ENCODE measurements at places on chromosomes 2 and 18.

- no peak for DNase-seq
Measured at GRCh38 chr18:76859474-76860339, 37.4 kb downstream of the ZNF236 start.

DNA sequence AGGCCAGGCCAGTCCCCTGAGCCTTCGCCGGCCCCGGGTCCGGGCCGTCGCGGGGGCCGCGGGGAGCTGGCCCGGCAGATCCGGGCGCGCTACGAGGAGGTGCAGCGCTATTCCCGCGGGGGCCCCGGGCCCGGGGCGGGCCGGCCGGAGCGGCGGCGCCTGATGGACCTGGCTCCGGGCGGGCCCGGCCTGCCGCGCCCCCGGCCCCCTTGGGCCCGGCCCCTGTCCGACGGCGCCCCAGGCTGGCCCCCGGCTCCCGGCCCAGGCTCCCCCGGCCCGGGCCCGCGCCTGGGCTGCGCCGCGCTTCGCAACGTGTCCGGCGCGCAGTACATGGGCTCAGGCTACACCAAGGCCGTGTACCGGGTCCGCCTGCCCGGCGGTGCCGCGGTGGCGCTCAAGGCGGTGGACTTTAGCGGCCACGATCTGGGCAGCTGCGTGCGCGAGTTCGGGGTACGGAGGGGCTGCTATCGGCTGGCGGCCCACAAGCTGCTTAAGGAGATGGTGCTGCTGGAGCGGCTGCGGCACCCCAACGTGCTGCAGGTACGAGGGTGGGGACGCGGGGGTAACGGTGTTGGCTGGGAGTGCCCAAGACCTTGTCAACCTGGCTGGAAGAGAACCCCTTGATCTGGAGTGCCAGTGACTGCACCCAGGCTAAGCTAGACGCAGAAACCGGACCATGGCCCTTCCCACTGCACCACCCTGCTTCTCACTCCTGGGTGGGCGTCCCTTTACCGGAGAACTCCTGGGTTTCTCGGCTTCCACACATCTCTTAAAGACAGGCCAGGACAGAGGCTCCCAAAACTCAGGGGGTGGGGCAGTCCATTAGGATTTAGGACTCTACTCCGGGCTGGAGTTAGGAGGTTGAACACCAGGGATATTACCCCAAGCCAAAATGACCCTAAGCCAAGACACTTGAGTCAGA is 739 bp downstream of the PKDCC start:
- DNase-seq = no peak

GRCh38 chr2:45781464-45781811 is 130.0 kb downstream of the PRKCE start:
- DNase-seq = no peak

GRCh38 chr2:69375494-69376353 is 11.3 kb downstream of the GFPT1 start:
- no peak for DNase-seq

DNA sequence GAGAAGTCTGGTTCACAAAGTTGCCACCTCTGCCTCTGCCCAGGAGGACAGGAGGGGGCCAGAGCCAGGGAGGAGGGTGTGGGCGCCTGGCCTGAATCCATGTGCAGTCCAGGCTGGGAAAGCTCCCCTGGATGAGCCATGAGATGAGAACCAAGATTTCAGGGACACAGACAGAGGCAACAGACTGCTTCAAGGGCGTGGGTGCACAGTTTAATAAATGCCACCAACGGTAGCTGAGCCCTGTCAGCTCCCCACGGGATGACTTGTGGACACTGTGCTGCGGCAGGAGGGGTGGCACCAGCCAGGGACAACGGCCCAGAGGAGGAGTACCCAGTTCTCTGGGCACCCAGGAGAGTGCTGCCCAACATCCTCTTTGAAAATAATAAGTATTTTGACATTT is 15.2 kb downstream of the CAPG start:
- DNase-seq = no peak

DNA sequence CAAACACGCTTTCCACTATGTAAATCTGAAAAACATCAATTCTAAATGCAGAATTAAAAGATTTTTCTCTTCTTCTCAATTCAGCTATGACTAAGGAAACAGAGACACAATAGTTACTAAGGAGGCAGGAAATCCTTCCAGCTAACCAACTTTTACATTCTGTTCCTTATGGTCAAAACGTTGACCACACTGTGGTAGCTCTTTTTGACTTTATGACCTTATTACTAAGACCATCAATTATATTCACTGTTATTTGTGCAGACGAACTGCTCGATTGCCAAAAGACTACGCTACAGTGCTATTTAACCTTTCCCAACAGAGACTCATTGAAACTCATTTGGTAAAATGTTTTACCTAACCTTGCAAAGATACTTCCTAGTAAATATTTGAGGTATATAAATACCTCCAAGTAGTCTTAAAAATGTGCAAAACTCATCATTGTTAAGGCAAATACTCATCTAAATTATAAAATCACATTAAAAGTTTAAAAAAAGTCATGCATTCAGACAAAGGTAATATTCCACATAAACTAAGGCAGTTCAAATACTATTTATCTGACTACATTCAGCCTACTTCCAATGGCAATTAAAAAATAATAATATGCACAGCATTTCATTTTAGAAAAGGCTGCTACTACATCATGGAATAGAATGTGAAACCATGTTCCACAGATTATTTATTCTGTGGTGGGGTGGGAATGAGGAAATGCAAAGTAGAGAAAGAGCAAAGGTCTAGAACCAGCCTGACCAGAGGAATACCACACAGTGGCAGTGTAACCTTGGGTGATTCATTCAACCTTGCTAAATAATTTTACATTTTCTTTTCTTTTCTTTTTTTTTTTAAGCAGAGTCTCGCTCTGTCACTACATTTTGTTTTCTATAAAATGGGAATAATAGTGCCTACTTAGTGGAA is 139.9 kb downstream of the THADA start:
- no peak for DNase-seq

- no peak for DNase-seq
Measured at GRCh38 chr2:214715025-214715424, 94.5 kb downstream of the BARD1 start.

DNA sequence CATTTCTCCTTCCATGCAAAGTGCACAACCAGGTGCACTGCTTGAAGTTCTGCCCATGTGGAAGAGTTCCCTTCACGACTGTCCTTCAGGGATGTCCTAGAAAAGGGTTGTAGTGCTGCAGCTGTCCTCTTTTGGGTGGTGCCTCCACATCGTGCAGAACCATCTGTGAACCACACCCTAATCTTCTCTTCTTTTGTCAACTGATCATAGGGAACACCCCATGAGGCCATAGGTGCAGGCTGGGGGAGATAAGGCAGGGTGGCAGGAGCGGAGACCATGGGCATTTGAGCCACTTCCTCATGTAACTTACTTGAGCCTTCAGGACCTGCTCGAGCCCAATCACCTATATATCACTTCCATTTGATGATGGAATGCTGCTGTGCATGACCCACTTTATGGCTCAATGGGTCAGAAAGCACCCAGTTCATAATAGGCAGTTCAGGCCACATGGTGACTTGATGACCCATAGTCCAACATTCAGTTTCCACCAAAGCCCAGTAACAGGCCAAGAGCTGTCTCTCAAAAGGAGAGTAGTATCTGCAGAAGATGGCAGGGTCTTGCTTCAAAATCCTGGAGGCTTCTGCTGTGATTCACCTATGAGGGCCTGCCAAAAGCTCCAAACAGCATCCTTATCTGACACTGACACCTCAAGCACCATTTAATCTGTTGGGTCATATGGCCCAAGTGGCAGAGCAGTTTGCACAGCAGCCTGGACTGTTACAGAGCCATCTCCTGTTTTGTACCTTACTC is 84.7 kb upstream of the CYRIA start:
- DNase-seq = no peak

DNA sequence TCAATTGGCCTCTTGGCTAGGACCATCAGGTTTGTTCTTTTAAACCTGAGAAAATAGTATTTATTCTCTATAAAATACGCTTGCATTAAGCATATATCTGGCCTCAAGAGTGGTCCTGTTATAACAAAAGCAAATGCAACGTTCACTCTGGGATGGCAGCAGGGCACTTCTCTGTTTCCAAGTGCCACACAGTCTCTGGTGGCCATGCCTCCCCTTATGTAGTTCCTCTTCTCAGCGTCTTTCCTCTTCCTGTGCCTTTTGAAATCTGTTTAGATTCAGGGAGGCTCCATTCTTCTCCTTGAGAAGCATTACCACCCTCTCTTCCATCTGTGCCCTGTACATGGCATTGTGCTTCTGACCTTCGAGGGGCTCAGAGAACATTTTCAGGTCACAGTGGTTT is 51.9 kb downstream of the TSHZ1 start:
- DNase-seq = no peak

DNA sequence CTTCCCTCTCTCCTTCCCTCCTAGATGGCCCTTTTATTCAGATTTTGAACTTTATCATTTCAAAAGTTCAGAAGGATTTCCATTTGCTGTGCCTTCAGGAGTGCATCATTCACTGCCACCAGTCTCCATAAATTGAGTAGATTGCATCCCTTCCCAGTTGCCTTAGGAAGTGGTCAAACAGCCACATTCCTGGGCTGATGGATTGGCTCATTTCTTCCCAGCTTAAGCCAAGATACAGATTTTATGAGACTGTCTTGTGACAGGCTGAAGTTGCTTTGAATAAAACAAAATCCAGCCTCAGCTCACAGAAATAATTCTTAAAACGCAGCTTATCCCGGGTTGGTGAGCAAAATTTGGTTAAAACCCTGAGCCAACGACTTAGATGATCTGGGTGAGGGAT is 9.8 kb downstream of the NRP2 start:
- DNase-seq = no peak

DNA sequence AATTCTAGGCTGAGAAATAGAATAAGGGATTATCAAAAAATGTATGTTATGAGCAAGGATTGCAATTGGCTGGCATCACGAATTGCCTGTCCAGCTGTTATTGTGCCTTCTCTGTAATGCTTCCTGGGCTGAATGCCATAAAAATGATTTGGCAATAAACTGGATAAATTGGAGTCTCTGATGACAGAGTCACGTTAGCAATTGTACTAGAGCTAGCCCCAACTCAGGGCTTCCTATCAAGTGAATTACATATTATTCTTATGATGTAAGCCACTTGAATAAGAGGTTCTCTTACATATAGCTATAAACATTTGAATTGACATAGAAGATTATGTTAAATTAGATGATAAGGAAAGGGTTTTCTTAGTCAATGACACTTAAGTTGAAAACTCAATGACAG is 607.5 kb upstream of the REG3G start:
- DNase-seq = no peak

- DNase-seq = no peak
Measured at GRCh38 chr2:27833931-27834330, 56.3 kb downstream of the RBKS start.

DNA sequence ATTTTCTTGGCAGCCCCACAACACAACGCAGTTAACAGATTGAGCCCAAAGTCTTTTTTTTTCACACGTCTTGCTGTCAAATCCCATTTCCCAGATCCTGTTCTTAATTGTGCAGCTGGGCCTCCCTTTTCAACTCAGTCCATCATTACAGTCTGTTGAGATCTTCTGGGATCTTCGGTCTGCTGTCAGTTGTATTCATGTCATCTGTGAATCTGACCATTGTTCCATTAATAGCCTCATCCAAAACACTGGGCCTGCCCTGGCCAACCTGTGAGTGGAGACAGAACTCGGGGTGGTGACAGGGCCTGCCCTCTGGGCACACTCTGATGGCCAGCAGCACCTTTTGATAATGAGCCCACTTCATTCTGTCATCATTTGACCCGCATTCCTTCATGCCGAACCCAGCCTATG is 39.7 kb upstream of the SEMA4C start:
- no peak for DNase-seq

DNA sequence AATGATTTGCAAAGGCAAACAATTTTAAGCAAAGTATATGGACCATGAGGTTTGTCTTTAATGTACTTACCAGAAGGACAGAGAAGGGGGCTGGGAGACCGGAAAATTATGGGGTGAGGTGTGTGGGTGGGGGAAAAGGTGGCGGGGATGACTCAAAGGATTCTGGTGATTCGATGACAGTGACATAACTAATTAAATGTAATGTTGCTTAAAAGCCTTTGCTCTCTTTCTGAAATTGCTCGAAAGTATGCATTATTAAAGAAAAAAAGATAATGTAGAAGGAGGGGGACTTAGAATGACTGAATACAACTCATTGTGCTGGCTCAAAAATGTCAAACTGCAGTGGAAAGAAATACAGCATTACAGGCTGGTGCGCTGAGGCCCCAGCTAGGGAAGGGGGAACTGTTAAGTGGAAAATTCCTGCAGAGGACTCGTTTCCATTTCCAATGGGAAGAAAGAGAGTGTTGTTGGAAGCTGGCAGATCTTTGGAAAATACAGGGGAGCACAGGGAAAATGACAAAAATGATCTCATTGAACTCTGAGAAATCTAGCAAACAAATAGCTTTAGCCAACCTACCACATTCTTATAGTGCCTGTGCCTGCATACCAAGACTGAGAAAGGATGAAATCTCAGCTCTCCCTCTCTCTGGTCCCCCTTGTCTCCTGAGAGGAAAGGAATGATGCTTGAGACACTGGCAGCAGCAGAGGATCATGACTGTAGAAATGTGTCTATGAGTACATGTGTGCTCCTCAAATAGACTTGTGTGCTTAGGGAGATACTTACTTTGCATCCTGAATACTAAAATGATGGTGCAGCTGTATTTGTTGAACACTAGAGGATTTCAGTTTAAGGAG is 632.4 kb downstream of the NYAP2 start:
- DNase-seq = no peak

All from stimulated activated CD8-positive, alpha-beta memory T cell treated with anti-CD3 and anti-CD28 coated beads, Interleukin-15, amount 100 ng/mL, for 24 hours (primary cell).